ENCODE measurements at places on chromosomes 6 and 20.

- DNase-seq, result no peak
Observed at GRCh38 chr6:158638324-158638854, 6.2 kb downstream of the DYNLT1 start.

DNA sequence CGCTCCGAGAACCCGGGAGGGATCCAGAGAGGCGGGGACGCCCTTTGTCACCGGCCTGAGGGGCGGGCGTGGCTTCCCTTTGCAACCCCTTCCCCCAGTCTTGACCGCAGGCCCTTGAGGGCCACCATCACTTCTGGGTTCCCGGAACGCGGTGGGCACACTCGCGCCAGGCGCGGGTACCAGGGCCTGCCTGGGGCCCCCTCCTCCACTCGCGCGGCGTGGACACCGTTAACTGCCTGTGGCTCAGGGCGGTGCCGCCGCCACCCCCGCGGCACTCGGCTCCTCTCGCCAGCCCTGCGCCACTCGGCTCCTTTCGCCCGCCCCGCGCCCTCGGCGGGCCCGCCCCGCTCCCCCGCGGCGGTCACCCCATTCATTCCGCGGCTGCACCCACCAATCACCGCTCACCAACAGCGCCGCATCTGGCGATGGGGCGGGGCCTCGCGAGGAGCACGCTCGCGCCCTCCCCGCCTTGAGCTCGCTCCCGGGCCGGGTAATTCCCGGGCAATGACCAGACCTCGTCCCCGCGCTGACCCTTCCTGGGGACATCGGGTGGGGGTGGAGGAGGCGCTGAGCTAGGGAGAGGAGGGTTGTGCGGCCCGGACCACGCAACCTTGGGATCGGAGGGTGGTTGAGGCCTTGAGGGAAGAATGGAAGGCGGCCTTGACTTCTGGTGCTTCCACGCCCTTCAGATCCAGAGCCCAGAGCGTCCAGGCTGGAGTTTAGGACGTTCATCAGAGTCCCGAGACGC, 10.5 kb upstream of the ELOVL5 start:
- DNase-seq, result peak; percentile 98

DNA sequence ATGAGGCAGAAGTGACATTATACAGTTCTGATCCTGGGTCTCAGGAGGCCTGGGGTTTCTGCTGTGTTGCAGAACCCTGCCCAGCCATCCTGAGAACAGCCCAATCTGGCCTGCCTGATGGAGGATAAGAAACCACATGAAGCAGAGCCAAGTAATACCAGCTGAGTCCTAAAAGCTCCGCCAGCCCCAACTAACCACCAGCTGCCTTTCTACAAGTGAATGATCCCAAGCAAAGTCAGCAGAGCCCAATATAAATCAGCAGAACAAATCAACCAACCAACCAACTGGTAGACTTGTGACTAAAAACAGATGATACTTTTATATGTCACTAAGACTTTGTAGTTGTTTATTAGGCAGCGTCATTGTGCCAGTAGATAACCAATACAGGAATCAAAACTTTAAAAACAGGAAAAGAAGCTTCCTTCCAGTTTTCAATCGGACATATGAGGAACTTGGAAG, 52.1 kb downstream of the SNX5 start:
- peak; percentile 41 for DNase-seq

- peak; percentile 57 for DNase-seq
Observed at GRCh38 chr6:108874470-108875160, 26.4 kb downstream of the ARMC2 start.

GRCh38 chr6:53854843-53855567, 60.2 kb downstream of the LRRC1 start:
- DNase-seq, result no peak

DNA sequence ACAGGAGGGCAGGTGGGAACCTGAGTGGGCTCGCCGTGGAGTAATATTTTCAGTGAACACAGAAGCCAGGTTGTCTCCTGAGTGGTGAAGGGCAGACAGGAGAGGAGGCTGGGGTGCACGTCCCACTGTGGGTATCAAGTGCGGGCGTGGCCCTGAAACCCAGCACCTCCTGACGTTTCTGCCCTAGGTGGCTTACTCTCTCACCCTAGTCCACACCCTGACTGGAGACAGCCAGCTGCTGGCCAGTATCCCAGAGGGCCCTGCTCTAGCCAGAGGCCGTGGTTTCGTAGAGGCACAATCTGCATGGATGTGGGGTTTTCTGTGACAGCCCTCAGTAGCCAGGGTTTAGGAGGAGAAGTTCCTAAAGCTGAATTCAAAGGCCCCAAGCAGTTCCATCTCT, 86.7 kb downstream of the TRERF1 start:
- DNase-seq, result no peak

- DNase-seq, result no peak
Observed at GRCh38 chr6:158397578-158397977, 85.3 kb downstream of the TULP4 start.

GRCh38 chr6:152984513-152984872, 1.7 kb upstream of the FBXO5 start:
- DNase-seq, result no peak

DNA sequence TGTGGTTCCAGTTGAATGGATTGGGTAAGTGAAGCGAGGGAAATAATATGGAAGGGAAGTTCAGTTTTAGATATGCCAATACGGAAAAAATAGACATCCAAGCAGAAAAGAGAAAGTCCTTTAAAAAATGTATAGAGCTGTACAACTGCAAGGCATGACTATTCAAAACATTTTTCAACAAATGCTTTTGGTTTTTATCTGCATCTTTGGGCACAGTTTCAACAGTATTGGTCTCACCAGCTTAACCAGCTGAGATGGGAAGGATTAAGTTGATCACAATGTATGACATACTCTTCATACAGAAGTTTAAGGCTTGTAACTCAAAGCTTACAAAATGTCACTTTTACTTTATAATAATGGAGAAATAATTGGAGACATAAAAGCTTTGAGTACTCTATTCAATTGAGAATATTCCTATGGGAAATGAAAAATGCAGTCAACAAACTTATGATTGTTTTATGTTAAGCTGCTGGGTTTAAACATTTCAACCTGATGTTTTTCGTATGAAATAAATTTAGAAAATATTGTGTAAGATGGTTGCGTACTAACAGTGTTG, 16.3 kb upstream of the UTRN start:
- DNase-seq, result no peak

DNA sequence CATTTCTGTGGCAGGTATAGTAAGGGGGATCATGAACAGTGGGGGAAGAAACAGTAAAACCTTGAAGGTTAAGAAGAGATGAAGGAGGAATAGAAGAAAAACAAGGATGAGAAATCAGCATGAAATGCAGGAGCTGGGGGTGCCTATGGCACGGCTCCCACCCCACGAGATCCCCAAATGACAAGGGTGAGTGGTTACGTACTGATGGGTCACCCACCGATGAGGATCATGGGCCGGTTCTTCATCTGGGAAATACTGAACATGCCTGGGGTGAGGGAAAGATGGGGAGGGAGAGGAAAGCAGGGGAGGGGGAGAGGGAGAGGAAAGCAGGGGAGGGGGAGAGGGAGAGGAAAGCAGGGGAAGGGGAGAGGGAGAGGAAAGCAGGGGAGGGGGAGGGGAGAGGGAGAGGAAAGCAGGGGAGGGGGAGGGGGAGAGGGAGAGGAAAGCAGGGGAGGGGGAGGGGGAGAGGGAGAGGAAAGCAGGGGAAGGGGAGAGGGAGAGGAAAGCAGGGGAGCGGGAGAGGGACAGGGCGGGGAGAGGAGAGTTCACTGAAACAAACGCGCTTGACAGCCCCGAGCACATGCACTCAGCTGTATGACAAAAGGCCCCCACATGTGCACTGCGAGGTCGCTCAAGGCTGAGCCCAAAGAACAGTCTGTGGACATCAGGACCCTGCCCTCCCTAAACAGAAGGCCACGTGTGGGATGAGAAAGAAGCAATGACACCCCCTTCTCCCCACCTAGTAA, 25.3 kb downstream of the MOCS1 start:
- no peak for DNase-seq

- no peak for DNase-seq
Observed at GRCh38 chr6:74937936-74938335, 267.9 kb downstream of the COL12A1 start.

DNA sequence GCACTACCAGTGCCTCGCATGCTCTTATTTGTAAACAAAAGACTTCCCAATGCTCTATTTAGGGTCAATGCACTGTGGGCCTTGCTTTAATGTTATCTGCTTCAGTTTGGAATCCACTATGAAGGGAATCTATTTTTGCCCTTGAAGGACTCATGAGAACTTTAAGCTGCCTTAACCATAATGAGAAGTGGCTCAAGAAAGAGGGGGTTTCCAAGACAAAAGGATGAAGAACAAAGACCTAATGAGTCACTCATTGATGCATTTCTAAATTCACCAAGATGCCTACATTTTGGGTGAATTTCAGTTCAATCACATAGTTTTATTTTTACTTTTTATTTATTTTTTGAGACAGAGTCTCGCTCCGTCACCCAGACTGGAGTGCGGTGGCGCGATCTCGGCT, 228.2 kb downstream of the LY86 start:
- DNase-seq, result no peak

DNA sequence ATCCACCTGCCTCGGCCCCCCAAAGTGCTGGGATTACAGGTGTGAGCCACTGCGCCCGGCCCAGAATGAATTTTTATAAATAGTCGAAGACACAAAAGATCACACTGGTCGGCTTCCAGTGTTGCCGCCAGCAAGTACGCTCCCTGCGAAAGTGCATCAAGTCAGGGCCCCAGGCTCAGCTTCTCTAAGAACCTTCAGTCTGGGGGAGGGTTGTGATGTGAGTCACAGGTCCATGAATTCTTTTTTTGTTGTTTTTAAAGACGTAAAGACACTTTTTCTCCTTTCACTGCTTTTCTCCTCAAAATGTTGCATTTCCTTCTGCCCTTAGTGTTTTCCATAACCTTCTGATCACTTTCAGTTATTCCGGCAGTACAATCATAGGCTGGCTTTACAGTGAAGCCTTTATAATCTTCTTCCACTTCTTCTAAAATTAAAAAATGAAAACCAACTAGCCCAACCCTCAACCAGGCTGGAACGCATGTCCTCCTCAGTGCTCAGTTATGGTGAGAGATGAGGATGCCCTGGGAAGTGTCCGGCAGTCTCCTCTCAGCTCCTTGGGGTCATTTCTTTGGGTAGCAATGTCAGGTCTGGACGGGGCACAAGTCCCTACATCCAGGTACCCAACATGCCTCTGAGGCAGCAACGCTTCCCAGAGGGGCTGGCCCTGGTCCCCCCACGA, 66.6 kb downstream of the CSE1L start:
- DNase-seq, result peak; percentile 13

GRCh38 chr20:3651204-3651962, 11.8 kb downstream of the GFRA4 start:
- DNase-seq, result no peak

DNA sequence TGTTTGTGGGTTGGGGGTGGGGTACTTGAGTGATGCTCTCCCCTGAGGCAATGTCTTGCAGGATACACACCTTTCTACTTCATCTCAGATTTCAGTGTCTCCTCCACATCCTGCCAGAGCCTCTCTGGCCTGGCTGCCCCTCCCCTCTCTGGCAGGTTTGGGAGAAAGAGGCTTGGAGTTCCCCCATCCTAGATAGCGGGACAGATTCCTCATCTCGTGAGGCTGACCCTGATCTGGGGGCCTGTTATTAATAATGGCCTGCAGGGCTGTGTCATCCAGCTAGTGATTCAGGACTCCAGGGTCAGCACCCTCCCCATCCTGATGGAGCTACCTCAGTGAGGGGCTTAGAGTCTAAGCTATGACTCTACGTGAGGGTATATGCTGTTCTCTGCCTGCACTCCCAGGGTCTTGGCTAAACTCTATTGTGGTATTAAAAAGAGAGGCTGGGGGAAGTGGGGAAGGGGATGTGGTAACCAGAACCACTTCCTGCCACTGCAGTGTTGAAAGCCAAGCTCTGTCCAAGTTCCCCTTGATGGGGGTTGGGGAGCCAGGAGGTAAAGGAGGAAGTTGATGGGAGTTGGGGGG, 3.7 kb upstream of the MMP9 start:
- DNase-seq, result no peak

DNA sequence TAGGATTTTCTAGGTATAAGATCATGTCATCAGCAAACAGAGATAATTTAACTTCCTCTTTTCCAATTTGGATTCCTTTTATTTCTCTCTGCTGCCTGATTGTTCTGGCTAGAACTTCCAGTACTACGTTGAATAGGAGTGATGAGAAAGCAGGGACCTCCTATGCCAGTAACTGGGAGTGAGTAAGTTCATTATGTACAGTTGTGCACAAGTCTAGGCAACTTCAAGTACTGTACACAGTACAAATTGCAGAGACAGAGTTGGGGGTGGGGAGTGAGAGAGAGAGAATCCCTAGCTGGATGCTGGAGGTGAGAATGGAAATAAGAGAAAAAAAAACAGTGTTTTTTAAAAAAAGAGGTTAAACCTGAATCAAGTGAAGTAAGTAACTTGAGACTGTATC, 210.2 kb downstream of the MMUT start:
- no peak for DNase-seq

- no peak for DNase-seq
Observed at GRCh38 chr6:104955927-104956730, 778 bp upstream of the LIN28B start.

- DNase-seq, result peak; percentile 53
Observed at GRCh38 chr6:135935941-135936601, 84.6 kb downstream of the PDE7B start.

GRCh38 chr6:105952772-105953690, 133.1 kb upstream of the PRDM1 start:
- DNase-seq, result no peak

DNA sequence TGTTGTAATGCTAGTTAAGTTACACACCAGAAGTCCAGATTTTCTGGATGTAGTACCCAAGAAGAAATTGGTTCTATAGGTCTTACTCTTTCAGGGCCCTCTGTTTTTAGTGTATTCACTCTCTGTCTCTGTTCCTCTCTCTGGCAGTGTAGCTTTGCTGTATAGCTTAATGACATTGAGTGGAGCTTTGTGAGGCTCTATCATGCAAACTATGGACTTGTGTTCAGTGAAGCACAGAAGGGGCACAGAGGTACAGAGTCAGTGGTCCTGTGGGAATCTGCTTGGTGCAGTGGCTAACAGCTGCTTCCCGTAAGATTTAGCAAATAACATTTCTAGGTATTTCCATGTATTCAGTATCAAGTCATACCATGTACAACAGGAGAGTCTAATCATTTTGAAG, 26.1 kb downstream of the NKX2-4 start:
- DNase-seq, result no peak

DNA sequence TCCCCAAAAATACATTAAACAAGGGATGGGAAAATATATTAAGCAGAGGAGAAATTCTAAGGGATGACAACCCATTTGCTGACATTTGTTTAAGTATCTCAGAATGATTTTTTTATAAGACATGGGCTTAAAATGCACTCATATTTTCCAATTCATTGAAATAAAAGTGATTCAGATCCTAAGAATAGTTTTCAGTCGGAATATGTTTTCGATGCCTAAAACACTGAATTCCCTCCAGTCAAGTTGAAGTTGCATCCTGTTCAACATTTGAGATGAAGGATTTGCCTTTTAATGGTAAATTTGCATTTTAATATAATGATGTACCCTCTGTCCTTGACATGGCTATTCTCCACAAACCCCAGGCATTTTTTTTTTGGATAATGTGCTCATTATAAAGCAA, 79.3 kb downstream of the PTCHD4 start:
- no peak for DNase-seq

GRCh38 chr6:43459535-43459934, 4.2 kb upstream of the DLK2 start:
- DNase-seq, result no peak
